D721Med (cell line): ENCODE measurements at places on chromosomes 3 and 15.

GRCh38 chr15:73607405-73607804, 25.8 kb downstream of the NPTN start:
- no peak for DNase-seq

GRCh38 chr3:143239031-143239430, 119.5 kb downstream of the CHST2 start:
- no peak for DNase-seq

GRCh38 chr3:181009225-181009624, 19.7 kb upstream of the DNAJC19 start:
- no peak for DNase-seq

- DNase-seq: peak; percentile 54
Measured at GRCh38 chr15:89399238-89400115, 64.9 kb upstream of the POLG start.

DNA sequence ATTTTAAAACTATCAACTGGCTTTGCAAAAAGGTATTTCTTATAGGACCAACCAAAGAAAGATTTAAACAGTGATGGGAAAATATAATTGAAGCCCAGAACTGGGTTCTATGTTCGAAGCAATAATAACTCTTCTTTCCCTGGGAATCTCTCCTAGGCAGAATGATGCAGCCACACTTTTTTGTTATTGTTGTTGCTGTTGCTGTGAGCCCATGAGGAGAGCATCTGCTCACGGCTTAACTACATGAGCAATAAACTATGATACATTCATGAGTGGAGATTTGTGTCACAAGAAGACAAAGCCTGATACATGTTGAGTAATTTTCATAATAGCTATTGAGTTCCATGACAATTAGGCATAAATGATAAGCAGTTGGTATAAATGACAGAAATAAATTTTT, 80.5 kb downstream of the CRTC3 start:
- peak; percentile 66 for DNase-seq
